ENCODE measurements at places on chromosomes 7 and 10.

- no peak for DNase-seq
Measured at GRCh38 chr7:129832701-129833227, 120.0 kb downstream of the UBE2H start.

- DNase-seq: no peak
Measured at GRCh38 chr7:105450177-105450861, 61.6 kb upstream of the SRPK2 start.

DNA sequence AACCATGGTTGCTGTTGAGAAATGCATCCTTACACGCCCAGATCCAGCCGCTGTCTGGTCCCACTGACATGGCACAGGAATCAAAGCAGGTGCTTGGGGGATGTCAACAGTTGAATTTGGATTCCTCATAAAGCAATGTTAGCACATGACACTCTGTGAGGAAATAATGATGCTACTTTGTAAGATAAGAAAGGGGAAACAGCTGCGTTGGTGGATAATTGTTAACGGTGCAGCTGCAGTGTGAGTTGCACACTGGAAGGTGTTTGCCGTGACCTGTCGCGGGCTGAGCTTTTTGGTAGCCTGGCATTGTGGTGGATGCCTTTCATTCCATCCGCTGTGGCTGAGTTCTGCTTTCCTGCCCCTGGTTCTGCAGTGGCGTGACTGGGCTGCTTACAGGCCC is 113.9 kb downstream of the MGMT start:
- DNase-seq: no peak

GRCh38 chr7:24025094-24025493 is 258.9 kb upstream of the NPY start:
- no peak for DNase-seq

DNA sequence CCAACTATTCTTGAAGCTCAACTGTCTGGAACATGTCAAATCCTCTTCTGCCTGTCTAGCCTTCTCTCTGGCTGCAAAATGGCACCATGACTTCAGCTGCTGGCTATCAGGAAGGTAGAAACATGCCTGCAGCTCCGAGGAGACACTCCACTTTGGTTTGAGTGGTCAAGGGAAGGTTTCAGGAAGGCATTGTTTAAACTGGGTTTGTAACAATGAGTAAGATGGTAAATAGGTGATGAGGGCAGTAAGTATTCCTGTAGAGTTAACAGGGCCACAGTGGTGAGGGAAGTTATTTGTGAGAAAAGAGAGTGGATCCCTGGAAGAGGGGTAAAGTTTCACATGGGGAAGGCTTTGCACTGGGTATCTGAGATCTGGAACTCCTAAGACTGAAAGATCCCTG is 231.5 kb downstream of the ABCA13 start:
- no peak for DNase-seq

DNA sequence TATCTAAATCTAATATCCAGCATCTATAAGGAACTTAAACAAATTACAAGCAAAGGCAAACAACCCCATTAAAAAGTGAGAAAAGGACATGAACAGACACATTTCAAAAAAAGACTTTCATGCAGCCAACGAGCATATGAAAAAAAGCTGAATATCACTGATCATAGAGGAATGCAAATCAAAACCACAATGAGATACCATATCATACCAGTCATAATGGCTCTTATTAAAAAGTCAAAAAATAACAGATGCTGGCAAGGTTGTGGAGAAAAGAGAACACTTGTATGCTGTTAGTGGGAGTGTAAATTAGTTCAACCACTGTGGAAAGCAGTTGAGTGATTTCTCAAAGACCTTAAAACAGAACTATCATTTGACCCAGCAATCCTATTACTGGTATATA is 334.4 kb upstream of the CACNA2D1 start:
- DNase-seq: no peak

GRCh38 chr10:79250259-79250658 is 97.0 kb upstream of the PPIF start:
- DNase-seq: no peak

DNA sequence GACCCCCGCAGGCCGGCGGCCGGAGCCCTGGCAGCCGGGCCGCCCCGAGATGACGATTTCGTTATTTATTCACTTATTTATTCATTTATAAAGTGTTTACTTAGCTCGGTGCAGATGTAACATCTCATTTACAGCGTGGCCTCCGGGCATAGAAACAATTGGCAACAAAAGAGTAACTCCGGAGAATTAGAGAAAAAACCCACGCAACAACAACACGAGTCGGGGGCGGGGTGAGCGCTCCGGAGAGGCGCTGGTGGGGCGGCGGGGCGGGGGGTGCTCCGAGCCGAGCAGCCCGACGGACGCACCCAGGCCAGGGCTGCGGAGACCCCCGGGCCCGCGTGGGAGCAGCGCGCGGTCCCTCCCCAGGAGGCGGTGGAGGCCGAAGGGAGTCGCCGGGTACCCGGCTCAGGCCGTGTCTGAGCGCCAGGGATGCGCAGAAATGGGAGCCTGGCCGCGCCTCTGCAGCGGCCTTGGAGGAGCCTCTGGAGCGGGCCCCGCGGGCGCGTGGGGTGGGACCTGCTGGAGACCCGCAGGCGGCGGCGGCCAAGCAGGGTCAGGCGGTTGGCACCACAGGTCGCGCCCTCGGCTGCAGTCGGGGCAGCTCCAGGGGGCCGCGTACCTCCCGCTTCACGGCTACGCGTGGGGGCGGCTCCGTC is 14.3 kb downstream of the UNCX start:
- no peak for DNase-seq

- no peak for DNase-seq
Measured at GRCh38 chr10:117805139-117805538, 241.6 kb downstream of the RAB11FIP2 start.

GRCh38 chr7:54476609-54477008 is 65.6 kb upstream of the VSTM2A start:
- no peak for DNase-seq

- no peak for DNase-seq
Measured at GRCh38 chr7:99720800-99721595, 14.0 kb downstream of the CYP3A7 start.

- no peak for DNase-seq
Measured at GRCh38 chr7:10237306-10237705, 736.4 kb upstream of the PHF14 start.

GRCh38 chr7:17384400-17384799 is 85.9 kb downstream of the AHR start:
- DNase-seq: no peak

DNA sequence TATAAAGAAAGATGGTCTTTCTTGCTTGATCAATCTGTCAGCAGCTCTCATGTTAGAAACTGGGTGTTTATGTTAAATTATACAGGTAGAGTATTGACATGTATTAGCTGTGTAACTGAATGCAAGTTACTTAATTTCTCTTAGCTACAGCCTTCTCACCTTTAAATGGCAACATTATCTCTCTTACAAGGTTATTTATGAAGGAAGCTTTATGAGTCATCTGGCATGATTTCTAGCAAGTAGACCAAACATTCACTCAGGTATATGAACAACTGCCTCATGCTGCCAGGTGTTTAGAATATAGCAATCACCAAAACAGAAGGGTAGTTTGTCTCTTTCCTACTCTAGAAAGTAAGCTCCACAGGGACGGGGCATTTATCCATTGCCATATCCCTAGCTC is 8.5 kb downstream of the ARL4A start:
- no peak for DNase-seq

DNA sequence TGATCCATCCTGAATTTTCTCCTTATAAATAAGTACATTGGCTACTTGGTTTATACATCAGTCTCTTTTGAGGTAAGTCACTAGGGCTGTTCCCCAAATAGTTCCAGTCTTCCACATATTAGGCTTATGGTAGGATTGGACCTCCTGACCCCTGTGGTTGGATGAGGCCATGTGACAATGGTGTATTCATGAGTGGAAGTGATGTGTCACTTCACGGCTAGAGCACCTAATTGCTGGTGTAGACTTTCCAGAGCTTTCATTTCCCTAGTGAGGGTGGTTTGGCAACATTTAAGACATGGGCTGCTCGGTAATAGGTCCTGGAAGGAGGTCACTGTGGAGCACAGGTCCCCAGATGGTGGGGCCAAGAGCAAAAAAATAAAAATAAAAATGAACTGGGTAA is 141.2 kb upstream of the ABCB5 start:
- no peak for DNase-seq

DNA sequence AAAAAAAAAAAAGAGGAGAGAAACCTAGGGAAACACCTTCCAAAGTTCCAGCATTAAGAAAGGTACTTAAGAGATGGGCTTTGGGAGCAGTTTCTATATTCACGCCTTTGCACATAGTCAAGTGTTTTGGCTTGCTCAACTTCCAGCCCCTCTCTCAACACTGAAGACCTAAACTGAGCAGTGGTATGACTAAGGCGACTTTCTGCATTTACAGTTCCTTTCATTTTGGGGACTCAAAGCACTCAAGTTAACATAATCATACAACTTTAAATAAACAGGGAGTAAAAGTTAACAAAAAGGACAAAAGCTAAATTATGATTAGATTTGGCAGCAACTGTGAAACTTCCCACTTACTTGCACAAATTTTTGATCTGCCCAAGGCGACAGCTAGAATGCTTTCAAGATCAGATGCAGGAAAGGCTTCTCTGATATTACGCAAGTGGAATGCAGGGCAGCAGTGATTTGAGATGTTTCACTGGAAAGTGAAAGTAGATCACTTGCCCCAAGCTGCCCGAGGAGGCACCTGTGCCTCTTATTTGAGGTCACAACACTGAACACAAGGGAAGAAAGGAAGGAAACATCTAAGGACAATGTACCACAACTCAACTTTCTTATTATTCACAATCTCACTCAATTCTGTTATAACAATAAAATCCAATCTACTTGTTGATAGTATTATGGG is 199.5 kb downstream of the SKAP2 start:
- DNase-seq: no peak

DNA sequence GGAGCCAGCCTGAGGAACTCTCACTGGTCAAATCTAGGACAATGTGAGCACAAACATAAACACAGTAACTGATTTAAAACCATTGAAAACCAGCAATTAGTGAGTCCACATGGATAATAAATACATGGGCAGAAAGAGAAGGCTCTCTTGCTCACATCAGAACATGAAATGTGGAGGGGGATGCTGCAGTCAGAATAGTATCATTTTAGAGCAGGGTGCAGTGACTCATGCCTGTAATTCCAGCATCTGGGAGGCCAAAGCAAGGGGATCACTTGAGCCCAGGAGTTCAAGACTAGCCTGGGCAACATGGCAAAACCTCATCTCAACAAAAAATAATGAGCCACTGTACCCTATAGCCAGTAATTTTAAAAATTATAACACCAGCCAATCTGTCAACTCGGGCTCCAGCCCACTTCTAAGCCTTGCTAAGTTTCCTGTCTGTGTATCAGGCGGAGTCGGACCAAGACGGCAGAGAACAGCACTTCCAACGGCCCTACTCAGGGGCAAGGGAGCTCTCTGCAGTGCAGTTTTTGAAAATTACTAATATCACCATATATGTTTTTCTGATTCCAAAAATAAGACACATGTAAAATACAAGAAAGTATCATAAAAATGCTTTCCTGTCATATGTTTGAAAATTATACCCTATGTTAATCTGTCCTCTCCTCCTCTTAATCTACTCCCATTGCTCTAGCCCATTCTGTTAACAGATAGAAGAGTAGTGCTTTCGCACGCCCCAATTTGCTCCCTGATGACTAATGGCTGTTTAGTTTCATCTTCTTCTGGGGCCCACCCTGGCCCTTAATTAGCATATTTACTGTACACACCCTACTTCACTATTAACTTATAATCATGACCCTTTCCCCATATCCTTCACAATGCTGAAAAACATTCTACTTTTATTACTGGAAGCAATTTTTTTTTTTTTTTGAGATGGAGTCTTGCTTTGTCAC is 17.1 kb downstream of the URGCP start:
- no peak for DNase-seq

DNA sequence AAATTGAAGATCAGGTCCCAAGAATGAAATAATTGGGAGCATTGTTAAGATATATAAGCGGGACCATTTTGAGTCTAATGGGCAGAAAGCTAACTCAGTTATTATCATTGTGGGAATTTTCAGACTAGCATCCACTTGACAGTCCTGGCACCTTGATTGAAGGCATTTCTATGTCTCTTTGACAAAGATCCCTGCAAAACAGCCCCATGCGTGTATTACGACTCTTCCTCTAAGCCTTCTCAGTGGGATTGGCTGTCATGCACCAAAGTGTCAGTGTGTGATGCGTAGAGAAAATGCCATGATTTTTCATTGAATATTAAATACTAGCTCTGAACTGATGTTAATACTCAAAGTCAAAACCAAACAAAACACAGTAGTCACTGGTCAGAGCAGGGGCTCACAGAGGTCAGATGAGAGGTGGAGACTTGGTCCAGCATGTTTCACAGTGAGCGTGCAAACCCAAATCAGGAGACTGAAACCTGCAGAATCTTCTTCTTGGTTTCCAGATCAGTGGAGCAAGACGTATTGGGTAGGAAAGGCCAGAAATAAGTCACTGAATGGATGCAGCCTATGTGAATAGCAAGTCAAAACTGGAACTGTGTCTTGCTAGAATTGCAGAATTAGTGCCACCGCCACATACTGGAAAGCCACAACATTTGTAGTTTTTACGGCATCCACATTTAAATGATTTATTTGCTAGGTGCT is 303.6 kb upstream of the AKR1E2 start:
- DNase-seq: no peak

All from GM13976 (cell line).